ENCODE measurements at places on chromosomes 6 and 20.

DNA sequence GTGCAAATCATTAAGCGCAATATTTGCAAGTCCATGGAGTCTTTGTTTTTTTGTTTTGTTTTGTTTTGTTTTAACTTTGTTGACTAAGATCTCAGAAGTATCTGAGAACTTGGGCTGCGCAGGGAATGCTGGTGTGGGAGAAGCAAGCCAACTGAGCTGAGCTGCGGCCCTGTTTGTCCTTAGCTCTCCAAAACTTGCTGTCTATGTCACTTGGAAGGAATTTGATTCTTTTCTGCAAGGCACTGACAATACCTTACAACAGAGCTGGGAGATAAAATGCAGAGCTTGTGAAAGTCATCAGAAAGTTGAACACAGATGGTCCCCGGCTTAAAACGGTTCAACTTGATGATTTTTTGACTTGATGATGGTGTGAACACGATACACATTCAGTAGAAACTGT is 5.4 kb downstream of the SLC22A23 start:
- no peak for DNase-seq

GRCh38 chr6:111113336-111114086 is 26.2 kb downstream of the SLC16A10 start:
- DNase-seq = peak; percentile 32

GRCh38 chr6:157800420-157801237 is 22.4 kb upstream of the SNX9 start:
- DNase-seq = peak; percentile 47

- DNase-seq = peak; percentile 76
Observed at GRCh38 chr6:53793318-53794136, 1.3 kb upstream of the LRRC1 start.

- DNase-seq = no peak
Observed at GRCh38 chr6:43744931-43745727, 24.9 kb upstream of the VEGFA start.

- DNase-seq = no peak
Observed at GRCh38 chr20:52444455-52444854, 252.9 kb upstream of the ZFP64 start.

DNA sequence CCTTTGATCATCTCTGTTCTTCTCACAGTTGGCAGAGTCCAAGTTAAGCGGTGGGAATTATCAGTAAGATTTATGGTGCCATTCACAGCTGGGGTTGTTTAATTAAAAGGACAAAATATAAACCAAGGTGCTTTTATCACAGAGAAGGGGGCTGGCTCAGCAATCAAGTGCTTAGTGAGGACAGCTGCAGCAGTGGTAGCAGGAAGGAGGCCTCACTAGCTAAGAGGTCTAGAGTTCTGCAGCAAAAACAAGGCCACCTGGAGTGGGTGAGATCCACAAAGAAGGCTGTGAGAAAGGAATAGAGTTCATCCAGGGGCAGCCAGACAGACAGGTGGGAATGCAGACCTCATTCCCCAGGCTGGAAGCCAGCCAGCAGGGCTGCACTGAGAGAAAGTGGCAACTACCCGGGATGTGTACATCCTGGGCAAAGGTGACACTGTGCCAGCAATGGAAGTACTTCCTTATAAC is 37.1 kb downstream of the PIGU start:
- no peak for DNase-seq

DNA sequence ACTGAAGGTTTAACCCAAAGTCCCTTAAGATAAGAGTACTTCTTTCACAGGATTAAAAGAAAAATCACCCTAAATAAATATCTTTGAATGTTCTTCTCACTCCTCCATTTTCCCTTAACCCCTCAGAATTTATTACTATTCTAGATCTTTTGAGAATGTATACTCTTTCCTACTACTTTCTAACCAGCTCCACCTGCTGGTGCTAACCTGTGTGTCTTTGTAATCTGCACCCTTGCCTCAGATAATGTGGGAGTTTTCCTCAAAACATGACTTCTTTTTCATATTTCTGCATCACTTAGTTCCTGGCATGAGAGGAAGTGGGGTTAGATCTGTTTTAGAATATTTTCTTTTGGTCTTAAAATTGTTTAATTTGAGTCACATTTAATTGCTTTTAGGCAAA is 394.2 kb downstream of the BMP2 start:
- no peak for DNase-seq

- peak; percentile 38 for DNase-seq
Observed at GRCh38 chr6:113672491-113673149, 184.5 kb upstream of the MARCKS start.

- peak; percentile 35 for DNase-seq
Observed at GRCh38 chr6:125114248-125114858, 39.2 kb upstream of the TPD52L1 start.

- peak; percentile 62 for DNase-seq
Observed at GRCh38 chr6:80547827-80548226, 441.4 kb downstream of the BCKDHB start.

DNA sequence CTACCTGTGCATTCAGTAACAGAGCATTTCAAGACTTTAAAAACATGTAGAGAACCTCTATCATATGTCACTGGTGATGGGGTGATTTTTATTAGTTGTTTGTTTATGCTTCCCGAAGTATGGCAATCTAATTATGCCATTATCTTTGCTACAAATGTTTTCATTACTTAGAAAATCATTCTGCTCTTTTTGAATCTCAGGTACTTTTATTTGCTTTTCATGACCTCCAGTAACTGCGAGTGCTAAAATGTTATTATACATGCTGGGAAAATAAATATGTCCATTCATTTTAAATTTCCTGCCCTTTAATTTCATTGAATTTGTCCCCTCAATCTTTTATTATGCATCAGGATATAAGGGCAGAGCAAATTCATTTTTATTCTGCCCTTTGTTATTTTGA is 515.7 kb downstream of the NKAIN2 start:
- no peak for DNase-seq

- DNase-seq = no peak
Observed at GRCh38 chr6:22069306-22069800, 227.5 kb downstream of the PRL start.

DNA sequence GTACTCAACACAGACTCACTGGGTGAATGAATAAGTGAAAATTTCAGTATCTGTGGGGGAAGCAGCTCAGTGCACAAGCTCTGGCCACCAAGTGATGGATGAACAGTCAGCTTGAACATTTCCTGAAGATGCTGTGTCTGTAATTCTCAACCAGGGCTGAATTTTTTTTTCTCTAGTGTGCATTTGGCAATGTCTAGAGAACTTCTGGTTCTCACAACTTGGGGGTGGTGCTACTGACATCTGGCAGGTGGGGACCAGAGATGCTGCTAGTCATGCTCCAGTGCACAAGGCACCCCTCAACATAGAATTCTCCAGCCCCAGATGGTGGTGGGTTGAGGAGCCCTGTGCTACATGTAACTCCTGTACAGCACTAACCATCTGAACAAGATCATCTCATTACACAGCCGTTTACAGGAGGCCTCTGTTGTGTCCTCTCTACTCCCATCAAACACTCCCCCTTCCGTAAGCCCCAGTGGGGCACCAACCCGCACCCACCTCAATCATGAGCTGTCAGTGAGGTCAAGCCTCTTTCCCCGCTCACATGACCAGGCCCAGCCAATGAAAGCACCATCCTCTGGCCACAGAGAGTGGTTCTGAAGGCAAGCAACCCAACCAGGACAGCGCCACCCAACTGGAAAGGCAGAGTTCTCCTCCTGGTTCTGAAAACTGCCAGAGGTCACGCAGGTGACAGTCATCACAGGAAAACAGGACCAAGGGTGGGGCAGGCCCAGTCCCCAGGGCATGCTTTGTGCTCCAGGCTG is 103.9 kb upstream of the PMEPA1 start:
- no peak for DNase-seq

GRCh38 chr20:56442389-56443365 is 25.8 kb upstream of the RTF2 start:
- peak; percentile 12 for DNase-seq

GRCh38 chr6:64685401-64685800 is 1021.6 kb downstream of the EYS start:
- DNase-seq = no peak

- peak; percentile 96 for DNase-seq
Observed at GRCh38 chr6:80638213-80639055, 532.0 kb downstream of the BCKDHB start.

GRCh38 chr6:109483735-109484057 is 677 bp upstream of the ZBTB24 start:
- no peak for DNase-seq

GRCh38 chr6:93932175-93932574 is 512.8 kb upstream of the EPHA7 start:
- no peak for DNase-seq

GRCh38 chr6:157906537-157907061 is 75.1 kb upstream of the SYNJ2 start:
- DNase-seq = no peak

DNA sequence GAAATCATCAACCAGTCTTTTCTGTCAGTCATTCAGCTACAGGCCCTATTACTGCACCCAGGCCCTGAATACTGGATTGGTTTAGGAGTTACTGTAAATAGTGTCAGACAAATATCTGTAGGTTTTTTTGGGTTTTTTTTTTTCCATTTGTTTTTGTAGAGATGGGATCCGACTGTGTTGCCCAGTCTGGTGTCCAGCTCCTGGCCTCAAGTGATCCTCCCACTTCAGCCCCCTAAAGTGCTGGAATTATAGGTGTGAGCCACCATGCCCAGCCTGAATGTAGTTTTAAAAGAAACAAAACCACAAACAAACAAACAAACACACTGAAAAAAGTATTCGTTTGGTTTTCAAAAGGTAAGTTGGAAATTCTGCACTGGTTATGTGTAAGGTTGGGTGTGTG is 39.6 kb downstream of the DZANK1 start:
- no peak for DNase-seq

- no peak for DNase-seq
Observed at GRCh38 chr20:910132-910869, 5.8 kb downstream of the ANGPT4 start.

DNA sequence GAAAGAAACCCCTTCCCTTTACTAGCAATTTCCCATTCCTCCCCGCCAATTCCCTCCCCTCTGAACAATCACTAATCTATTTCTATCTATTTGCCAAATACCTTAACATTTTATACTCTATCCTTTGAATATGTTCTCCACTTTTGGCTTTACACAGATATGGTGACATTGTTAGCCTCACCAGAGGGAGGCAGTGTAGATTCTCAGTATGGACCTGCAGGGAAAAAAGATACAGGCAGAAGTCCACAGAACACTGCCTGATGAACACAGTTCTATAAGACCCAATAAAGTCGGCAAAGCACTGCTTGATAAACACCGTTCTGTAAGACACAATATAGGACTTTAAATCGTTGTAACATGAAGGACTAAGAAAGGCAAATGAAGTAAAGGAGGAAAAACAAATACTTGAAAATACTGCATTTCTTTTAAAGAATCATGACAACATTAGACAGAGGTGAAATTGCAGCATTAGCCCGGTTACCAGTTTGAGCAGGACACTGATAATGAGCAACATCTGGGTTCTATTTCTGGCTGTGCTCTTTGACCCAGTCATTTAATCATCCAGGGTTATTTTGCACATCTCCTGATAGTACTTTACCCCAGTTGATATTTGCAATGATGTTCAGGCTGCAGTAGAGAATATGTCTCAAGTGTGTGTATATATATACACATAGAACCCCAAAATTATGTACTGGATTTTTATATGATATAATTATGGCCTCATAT is 296.8 kb downstream of the UTRN start:
- DNase-seq = peak; percentile 19
